ENCODE measurements at places on chromosomes 5 and 9.

GRCh38 chr5:66362687-66363086 is 218.6 kb downstream of the SREK1 start:
- DNase-seq, result no peak

GRCh38 chr5:80341016-80341775 is 21.4 kb downstream of the SPZ1 start:
- no peak for DNase-seq

- DNase-seq, result no peak
Measured at GRCh38 chr5:103101079-103101750, 18.7 kb downstream of the GIN1 start.

GRCh38 chr9:98727428-98727827 is 18.7 kb upstream of the GABBR2 start:
- DNase-seq, result no peak

DNA sequence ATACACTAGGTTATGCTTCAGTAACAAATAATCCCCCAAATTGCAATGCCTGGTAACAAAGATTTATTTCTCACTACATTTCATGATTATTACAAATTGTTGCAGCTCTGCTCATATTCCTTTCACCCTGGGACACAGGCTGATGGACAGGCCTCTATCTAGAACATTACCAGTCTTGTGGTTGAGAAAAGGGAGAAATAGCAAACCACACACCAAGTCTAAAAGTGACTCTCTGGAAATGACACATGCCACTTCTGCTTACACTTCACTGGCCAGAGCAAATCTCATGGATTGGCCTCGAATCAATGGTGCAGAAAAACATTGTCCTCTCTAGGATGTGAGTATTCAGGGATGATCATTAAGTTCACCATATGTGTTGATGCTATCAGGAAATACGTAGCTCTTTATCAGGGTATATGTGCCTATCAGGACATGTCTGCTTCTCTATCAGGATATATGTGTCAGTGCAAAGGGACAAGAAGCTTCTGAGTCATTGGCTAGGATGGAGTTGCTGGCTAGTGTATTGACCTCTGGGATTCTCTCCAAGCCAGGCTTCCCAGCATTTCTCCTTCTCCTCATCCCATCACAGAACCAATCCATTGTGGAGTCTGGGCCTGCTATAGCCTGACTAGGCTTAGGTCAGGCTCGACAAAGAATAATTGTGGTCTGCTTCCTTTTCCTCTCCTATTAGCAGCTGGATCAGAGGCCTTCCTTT is 91.1 kb upstream of the CEP78 start:
- DNase-seq, result no peak

- no peak for DNase-seq
Measured at GRCh38 chr5:145531038-145531734, 304.0 kb downstream of the PRELID2 start.

DNA sequence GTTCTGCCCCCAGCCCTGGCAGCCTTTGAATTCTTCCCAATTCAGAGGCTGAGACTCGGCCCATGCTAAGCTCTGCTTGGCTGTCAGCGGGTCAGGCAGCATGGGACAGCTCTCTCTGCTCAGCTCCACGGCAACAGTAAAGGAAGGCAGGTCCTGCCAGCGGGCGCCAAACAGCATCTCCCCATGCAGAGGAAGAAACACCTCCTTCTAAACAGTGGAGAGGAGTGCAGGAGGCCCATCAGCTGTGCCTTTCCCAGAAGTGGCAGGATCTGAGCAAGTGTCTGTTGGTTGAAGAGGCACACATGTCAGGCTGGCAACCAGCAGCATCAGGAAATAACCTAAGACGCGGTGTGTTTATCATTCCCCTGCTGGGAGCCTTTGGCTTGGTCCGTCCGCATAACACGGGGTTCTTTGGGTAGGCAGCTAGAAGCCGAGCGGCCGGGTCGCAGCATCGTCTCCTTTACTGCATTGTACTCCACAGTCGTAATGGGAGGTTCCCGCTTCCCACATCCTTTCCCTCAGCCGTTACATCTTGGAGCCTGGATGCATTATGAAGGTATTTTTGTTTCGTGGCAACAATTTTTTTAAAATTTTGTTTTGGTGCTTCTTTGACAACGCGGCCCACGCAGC is 42.7 kb upstream of the NCS1 start:
- no peak for DNase-seq

- DNase-seq, result no peak
Measured at GRCh38 chr9:124567362-124567761, 60.2 kb upstream of the NR5A1 start.

- no peak for DNase-seq
Measured at GRCh38 chr5:137379555-137380286, 119.4 kb downstream of the SPOCK1 start.

DNA sequence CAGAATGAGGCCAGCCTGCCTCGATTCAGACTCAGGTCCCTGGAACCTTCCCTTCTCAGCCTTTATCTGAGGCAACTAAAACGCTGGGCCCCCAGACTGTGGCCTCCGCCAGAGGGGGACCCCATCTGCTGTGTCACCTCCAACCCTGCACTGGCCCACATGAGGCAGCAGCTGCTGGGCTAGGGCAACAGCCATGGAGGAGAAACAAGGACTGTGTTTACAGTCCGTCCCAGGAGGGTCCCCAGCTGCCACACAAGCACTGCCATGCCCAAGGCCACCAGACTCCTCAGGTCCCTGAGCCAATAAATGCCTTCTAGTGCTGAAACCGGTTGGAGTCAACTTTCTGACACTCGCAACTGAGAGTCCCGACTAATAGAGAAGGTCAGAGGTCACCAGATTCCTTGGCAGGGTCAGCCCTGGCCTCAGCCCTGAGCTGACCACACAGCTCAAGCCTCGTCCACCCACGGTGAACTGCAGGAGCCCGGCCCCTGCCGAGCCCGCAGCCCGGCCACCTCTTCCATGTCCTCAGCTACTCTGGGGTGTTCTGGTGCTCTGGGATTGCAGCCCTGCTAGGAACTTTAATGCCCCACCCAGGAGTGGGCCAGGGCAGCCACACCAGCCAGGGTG is 77.0 kb downstream of the ZNF354C start:
- no peak for DNase-seq

- DNase-seq, result no peak
Measured at GRCh38 chr5:13133951-13134350, 810.5 kb downstream of the DNAH5 start.

DNA sequence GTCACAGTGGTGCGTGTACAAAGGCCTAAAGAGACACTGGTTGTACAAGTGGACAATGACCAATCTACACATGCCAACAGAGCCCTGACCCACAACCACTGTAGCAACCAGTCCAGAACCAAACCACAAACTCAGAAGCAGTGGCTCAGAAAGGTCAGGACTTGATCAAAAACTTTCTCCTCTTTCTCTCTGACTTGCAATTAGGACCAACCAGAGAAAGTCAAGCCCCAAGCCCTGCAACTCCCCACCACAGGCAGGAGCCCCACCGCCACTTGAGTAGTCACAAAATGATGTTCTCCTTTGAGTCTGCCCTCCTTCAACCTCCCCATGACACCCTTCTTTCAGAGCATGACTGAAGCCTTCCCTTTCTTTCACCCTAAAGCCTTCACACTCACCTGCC is 291.8 kb downstream of the CDH10 start:
- no peak for DNase-seq

DNA sequence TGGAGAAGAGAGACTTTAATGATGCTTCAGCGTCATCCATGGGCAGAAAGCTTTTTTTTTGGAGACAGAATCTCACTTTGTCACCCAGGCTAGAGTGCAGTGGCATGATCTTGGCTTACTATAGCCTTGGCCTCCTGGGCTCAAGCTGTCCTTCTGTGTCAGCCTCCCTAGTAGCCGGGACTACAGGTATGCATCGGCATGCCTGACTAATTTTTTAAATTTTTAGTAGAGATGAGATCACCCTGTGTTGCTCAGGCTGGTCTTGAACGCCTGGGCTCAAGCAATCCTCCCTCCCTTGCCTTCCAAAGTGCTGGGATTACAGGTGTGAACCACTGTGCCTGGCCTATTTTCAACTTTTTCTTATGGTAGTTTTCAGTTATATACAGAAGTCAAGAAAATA is 23.2 kb downstream of the SPIN1 start:
- no peak for DNase-seq

- no peak for DNase-seq
Measured at GRCh38 chr5:142152384-142152732, 43.8 kb downstream of the NDFIP1 start.

- DNase-seq, result no peak
Measured at GRCh38 chr5:109247986-109248385, 161.8 kb downstream of the PJA2 start.

GRCh38 chr5:131879705-131880104 is 65.8 kb downstream of the MEIKIN start:
- DNase-seq, result no peak

DNA sequence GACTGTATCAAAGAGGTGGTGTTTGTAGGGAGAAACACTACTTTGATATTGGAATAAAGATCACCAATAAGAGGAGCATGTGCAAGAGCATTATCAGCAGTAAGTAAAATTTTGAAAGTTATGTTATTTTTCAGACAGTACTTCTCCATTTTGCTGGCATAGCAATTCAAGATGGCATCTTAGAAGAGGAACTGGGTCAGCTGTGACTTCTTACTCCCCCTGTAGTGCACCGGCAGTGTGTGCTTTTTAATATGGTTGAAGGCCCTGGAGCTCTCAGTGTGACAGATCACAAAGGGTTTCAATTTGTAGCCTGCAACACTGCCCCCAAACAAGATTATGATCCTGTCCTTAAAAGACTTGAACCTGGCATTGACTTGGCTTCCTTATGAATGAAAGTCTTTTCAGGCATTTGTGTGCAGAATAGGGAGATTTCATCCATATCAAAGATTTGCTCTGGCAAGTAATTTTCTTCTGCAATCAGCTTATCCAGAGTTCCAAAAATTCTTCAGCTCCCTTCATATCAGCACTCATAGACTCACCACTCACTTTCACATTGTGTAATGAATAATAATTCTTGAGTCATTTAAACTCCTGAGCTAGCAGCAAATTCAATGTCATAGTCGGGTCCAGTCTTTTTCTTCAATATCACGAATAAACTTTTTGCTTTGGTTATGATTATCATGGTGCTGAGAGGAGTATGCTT is 105.7 kb upstream of the MAMDC2 start:
- no peak for DNase-seq

DNA sequence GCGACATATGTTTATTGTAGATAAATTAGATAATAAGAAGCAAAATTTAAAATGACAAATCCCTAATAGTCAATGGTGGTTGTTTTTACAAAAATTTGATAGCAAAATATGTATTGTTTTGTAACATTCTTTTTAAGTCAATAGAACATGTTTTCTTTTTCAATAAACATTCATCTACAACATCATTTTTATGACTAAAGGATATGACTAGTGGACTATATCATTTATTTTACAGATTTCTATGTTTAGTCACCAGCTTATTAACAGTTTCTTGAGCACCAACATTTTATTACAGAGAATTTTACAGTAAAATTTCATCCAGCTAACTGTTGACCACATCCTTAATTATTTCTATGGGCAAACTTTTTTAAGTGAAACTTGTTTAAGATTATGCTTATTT is 114.7 kb upstream of the IL7R start:
- DNase-seq, result no peak

DNA sequence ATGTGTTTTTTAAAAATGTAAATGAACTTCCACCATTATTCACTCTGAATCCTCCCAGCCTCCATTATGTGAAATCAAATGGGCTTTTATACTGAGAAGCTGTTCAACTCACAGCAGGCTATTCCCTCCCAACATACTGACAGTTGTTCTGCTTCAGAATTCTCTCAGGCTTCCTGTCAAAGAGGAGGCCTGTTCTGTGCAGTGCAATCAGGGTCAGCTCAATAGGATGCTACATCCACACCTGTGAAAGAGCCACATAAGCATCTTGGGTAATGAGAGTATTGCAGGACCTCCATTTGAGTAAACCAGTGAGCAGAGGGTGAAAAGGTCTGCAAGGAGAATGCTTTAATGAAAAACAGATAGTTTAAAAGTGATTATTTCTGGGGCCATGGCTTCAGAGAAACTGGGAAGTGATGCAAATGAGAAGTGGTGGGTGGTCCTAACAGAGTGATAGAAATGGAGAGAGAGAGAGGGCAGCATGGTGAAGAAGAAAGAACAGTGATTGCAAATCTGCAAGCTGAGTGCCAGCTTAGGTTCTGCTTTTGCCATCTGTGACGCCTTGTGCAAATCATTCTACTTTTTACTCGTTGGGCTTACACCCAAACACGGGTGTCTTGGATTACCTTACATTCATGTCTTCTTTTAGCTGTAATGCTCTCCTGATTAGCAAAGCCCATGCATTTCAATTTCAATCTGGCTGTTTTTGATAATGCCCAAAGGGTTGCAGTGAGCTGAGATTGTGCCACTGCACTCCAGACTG is 202.5 kb upstream of the NMUR2 start:
- no peak for DNase-seq

- no peak for DNase-seq
Measured at GRCh38 chr5:107831612-107832395, 161.1 kb upstream of the EFNA5 start.

DNA sequence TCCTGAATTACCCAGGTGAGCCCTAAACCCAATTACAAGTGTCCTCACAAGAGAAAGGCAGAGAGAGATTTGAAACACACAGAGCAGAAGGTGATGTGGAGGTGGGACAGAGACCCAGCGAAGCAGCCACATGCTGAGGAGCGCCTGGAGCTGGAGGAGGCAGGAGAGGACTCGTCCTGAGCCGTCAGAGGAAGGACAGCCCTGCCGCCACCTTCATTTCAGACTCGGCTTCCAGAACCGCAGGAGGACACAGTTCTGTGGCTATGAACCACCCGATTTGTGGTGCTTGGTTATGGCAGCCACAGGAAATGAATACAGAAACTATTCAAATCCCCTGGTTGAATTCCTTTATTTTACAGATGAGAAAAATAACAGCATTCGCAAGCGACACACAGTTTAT is 16.4 kb upstream of the FBP1 start:
- no peak for DNase-seq

- DNase-seq, result no peak
Measured at GRCh38 chr5:76604838-76605237, 18.4 kb downstream of the F2RL2 start.

DNA sequence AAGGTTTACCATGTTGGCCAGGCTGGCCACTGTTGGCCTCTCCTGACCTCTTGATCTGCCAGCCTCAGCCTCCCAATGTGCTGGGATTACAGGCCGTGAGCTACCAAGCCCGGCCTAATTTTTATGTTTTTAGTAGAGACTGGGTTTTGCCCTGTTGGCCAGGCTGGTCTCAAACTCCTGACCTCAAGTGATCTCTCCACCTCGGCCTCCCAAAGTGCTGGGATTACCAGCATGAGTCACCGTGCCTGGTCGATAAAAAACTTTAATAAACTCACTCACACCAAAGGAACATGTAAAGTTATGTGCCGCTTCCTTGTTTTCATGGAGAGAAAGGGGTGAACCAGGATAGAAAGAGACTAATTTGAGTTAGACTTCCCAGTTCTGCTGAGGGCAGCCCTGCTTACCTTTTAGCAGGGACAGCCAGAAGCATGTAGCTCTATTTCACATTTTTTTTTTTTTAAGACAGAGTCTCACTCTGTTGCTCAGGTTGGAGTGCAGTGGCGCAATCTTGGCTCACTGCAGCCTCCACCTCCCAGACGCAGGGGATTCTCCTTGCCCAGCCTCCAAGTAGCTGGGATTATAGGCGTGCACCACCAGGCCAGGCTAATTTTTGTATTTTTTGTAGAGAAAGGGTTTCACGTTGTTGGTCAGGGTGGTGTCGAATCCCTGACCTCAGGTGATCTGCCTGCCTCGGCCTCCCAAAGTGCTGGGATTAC is 11.4 kb upstream of the HAUS6 start:
- no peak for DNase-seq
